ENCODE measurements at places on chromosomes 6 and 20. TPM values are rescaled to one million over a fixed set of nuclear protein-coding genes. Genes with fewer than 3 reads are reported as not detected.

DNA sequence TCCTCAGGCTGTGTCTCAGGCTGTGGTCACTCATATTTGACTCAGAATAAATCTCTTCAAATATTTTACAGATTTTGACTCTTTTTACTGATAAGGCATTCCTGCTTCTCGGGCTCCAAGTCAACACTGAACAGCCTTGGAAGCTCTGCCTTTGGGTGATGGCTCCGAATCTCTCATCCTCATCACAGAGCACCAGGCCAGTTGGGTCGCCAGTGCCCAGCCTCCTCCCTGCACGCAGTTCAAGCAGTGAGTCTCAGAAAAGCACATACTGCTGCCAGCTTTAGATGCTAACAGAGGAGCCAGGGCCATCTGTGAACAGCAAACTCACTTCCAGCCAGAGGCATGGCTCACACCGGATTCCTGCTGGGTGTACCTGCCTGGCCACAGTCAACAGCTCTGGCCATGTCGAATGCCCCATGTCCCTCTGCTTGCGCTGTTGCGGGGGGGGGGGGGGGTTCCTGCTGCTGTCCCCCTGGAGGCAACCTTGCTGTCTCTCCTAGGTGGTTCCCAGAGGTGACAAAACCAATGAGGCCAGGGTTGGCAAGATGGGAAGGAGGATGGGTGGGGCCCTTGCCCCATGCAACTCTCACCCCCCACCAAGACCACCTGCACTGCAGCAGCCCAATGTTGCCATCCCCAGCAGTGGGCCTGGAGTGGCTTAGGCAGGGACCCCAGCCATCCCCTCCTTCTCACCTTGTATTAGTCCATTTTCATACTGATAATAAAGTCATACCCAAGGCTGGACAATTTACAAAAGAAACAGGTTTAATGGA is 248.8 kb downstream of the ERMARD start:
- no peak for DNase-seq

Gene FNDC1
- not detected for total RNA-seq

- DNase-seq = peak; percentile 66
Measured at GRCh38 chr6:87139236-87139635, 16.1 kb upstream of the ZNF292 start.

DNA sequence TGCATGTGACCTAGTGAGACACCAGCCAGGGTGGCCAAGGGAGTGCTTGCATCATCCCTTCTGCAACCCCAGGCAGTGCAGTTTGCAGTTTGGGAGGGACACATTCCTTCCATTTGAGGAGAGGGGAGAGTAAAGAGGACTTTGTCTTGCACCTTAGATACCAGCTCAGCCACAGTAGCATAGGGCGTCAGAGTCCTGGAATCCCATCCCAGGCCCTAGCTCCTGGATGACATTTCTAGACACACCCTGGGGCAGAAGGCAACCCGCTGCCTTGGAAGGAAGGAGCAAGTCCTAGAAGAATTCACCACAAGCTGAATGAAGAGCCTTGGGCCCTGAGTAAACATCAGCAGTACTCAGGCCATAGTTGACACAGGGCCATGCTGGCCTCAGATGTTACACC is 680.4 kb upstream of the IMPG1 start:
- DNase-seq = no peak

- DNase-seq = no peak
Measured at GRCh38 chr20:24032400-24032898, 43.9 kb upstream of the GGTLC1 start.
